ENCODE measurements at places on chromosomes 12 and 14. TPM values are rescaled to one million over a fixed set of nuclear protein-coding genes. Genes with fewer than 3 reads are reported as not detected.

The TEX52 gene
- total RNA-seq, result 0.48 TPM

The CD163L1 gene
- not detected for total RNA-seq

The ACSM4 gene
- not detected for total RNA-seq

The AKAP3 gene
- total RNA-seq, result 5.4 TPM

The PZP gene
- not detected for total RNA-seq

The SERPINA12 gene
- not detected for total RNA-seq

The RNASE3 gene
- not detected for total RNA-seq

The IL22 gene
- total RNA-seq, result 5.4 TPM

The CIDEB gene
- 12.9 TPM for total RNA-seq

The TAS2R20 gene
- total RNA-seq, result 2.1 TPM
